ENCODE measurements at places on chromosomes 12 and 14.

DNA sequence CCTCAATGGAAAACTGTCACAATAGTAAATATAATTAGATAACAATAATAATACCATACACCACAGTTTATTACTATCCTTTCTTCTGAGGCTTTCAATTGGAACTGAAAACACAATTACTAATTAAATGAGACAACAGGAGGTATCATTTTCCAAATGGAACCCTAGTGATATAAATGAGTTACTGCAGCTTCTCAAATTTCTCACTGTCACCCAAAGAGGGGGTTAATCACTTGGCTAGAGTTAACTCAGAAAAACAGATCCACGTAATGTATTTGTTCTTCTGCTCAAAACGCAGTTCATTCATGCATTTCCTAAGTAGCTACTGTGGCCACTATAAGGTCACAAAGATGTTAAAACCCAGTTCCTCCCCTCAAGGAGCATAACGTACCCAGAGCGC lies 120.9 kb upstream of the FOXN3 start:
- DNase-seq, result no peak

DNA sequence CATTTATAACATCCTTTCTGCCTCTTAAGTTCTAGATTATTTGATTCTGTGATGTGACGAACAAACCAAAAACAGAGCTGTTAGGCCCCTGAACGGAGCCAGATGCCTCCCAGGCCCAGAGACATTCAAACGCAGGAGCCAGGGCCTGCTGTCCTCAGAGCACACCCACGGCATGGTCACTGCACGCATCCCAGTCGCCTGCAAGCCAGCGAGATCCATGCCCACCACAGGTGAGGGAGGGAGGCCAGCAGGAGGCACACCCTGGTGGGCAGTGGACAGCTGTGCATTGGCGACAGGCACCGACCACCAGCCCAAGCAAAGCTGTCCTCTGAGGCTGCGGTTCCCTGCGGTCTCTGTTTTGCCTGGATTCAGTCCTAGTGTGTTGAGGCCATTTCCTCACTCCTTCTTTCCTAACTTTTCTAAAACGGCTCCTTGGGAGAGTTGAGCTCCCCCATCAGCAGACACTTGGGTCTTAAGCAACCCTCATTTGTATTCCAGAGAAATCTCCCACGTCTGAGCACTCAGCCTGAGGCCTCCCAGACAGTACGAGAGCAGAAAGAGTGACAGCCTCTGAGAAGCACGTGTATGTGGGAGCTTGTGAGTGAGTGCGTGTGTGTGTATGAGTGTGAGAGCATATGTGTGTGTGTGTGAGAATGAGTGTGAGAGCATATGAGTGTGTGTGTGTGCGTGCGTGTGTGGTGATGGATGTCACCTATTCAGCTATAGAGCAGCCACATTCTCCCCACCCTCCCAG lies 81.2 kb downstream of the CHGA start:
- DNase-seq, result peak; percentile 16

GRCh38 chr12:126219139-126219538 lies 1153.9 kb downstream of the AACS start:
- no peak for DNase-seq

GRCh38 chr12:16611146-16611545 lies 5.2 kb upstream of the LMO3 start:
- no peak for DNase-seq

DNA sequence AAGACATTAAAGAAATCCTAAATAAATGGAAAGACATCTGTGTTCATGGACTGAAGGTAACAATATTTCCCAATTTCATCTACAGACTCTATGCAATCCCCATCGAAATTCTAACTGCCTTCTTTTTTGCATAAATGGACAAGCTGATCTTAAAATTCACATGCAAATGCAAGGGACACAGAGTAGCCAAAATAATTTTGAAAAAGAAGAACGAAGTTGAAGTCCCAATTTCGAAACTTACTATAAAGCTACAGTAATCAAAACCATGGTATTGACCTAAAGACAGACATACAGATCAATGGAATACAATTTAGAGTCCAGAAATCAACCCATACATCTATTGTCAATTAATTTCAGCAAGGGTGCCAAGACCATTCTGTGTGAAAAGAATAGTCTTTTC lies 16.4 kb upstream of the CD27 start:
- no peak for DNase-seq

- DNase-seq, result no peak
Measured at GRCh38 chr12:54126696-54127537, 61.9 kb downstream of the SMUG1 start.

DNA sequence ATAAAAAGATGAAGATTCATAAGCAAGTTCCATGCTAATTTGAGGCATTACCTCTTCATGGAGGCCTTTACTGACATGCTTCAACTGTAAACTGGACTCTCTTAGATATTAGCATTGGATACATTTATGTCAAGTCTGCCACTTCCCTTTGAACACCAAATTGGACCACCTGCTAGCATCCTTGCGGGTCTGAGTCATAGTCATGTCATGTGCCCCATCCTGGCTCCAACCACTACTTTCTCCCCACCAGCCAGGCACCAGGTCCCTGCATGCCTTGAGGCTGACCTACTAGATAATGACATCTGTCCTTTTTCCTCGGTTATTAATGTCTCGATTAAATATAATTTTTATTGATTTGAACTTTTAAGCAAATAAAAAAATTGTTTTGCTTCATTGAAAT lies 32.9 kb upstream of the EEA1 start:
- peak; percentile 53 for DNase-seq

DNA sequence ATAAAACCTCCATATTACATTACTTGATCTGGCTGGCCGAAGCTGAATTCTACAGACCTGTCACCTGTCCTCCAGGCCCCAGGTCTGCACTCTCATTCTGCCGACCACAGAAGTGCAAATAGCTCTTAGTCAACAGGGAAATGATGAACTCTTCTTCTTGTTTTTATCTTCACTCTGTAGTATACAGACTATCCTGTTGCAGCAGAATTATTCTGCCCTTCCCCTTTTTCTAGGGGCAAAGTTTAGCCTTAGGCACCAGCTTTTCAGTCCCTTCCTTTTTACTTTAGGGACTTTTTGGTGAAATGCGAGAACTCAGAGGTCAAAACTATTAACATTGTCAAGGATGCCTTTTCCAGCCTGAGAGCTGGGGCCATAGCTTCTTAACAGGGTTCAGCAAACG lies 229.6 kb upstream of the EGLN3 start:
- DNase-seq, result no peak

DNA sequence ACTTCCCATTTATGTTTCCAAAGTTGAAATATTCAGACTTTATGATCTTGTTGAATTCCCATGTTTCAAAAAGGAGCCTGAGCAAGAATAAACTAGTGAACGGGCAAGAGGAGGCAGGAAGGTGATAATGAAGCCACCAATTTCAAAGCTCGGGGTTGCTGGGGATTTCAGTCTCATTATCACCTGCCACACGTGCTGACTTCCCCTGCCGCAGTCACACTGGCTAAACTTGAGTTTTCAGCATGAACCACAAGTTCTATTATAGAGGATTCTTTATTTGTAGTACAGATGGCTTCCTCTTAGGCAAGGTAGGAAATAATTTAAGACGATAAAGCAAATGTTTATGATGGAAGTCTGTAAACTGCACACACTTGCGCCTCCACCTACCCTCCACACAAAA lies 18.1 kb upstream of the DIABLO start:
- no peak for DNase-seq

- DNase-seq, result no peak
Measured at GRCh38 chr14:94747739-94748138, 22.2 kb downstream of the GSC start.

- DNase-seq, result no peak
Measured at GRCh38 chr12:44217146-44217883, 381.4 kb downstream of the TMEM117 start.

- no peak for DNase-seq
Measured at GRCh38 chr14:82905762-82906161, 1372.1 kb upstream of the SEL1L start.

- DNase-seq, result peak; percentile 56
Measured at GRCh38 chr14:85437148-85437547, 92.8 kb upstream of the FLRT2 start.

DNA sequence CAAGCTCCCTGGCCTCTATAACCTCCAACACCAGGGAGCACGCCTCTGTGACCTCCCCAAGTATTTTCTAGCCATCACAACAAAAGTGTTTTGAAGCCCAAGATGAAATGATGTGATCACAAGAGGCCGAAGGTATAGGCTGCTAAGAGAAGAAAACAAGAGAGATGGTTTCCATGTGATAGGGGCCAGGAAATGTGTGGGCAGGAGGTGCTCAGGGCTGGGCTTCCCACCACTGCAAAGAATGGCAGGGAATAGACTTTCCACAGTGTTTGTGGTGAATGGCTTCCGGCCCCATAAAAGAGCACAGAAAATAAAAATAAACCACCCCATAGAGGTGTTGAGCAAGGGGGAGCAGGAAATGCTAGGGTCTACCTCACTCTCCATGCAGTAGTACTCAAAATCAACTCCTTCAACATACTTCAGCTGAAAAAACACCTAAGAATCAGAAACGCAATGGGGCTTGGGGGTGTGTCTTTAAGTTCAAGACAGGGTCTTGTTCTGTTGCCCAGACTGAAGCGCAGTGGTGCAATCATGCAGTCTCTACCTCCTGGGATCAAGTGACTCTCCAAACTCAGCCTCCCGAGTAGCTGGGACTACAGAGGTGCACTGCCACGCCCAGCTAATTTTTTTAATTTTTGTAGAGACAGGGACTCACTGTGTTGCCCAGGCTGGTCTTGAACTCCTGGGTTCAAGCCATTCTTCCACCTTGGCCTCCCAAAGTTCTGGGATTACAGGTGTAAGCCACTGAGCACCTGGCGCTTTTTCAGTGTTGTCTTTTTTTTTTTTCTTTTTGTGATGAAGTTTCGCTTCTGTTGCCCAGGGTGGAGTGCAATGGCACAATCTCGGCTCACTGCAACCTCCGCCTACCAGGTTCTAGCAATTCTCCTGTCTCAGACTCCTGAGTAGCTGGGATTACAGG lies 27.1 kb downstream of the DAD1 start:
- DNase-seq, result peak; percentile 80

- DNase-seq, result no peak
Measured at GRCh38 chr12:25598956-25599355, 45.9 kb upstream of the LMNTD1 start.

GRCh38 chr12:104344682-104345081 lies 41.1 kb downstream of the EID3 start:
- DNase-seq, result no peak

- no peak for DNase-seq
Measured at GRCh38 chr12:29731591-29731990, 52.2 kb downstream of the TMTC1 start.

- DNase-seq, result no peak
Measured at GRCh38 chr12:132163041-132163910, 19.0 kb downstream of the NOC4L start.

- peak; percentile 79 for DNase-seq
Measured at GRCh38 chr12:75706786-75707605, 195.6 kb upstream of the KRR1 start.

DNA sequence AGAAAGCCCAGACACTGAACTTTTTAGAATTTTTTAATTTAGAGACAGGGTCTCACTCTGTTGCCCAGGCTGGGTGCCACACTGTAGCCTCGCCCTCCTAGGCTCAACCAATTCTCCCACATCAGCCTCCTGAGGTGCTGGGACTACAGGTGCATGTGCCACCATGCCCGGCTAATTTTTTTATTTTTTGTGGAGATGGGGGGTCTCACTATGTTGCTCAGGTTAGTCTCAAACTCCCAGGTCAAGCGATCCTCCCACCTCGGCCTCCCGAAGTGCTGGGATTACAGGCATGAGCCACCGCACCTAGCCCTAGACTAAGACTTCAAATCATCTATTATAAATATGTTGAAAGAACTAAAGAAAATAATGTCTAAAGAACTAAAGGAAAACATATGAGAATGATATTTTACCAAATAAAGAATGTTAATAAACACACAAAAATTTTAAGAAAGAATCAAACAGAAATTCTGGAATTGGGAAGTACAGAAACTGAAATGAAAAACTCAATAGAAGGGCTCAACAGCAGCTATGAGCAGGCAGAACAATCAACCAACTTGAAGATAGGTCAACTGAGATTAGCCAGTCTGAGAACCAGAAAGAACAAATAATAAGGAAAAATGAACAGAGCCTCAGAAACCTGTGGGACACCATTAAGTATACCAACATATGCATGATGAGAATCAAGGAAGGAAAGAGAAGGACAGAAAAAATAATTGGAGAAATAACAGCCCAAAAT lies 26.2 kb upstream of the AP4S1 start:
- DNase-seq, result no peak

GRCh38 chr14:49553892-49554291 lies 32.3 kb downstream of the RPS29 start:
- DNase-seq, result no peak

DNA sequence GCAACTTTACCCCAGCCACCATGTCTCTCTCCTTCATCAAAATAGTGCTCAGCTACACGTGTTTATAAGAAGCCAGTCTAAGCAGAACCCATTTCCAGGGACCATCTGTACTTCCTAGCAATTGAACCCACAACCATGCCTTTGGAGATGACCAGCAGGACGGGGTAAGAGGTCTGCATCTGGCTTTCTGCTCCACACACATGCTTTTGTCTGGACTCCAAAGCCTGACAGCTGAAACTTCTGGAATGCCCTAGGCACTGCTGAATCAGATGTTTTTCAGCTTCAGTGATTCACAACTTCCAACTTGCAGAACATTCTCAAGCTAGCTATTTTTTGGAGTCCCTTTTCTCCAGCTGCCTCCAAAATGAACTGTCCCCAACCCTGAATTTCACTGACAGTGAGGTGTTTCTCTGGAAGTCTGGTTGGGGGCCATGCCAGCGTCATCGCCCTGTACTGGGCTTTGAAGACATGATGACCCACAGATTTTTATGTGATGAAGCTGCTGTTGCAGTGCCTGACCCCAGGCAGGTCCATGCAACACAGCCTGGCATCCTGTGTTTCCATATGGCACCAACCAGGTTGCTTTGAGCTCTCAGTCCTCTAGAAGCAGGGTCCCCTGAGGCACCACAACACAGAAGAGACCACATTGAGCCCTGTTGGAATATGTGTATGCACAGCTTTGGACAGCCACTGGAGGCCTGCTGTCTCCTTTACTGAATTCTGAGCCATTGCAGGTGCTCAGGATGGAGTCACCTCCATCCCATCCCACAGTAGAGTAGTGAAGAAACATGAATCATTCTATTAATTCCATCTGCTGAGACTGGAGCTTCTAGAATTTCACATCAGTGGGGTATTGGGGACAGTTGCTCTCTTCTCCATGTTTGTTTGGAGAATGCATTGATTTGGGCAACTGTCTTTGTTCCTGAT lies 80.2 kb downstream of the NUAK1 start:
- peak; percentile 69 for DNase-seq

- no peak for DNase-seq
Measured at GRCh38 chr12:3888659-3889058, 15.5 kb upstream of the PARP11 start.

GRCh38 chr12:131628023-131628740 lies 82.7 kb upstream of the SFSWAP start:
- no peak for DNase-seq

DNA sequence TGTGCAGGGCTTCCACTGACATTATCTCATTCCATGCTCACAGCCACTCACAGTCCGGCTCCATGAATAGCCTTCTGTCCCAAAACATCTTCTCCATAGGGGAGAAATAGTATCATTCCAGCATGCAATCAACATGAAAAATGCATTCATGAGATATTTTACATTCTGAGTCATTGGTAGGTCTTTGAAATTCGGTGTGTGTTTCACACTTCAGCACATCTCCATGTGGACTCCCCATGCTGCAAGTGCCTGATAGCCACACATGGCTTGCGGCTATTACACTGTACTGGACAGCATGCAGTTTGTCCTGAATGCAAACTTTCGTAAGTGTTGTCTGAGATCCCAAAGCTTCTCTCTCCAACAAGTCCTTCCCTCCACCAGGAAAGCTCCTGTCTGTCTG lies 449.3 kb downstream of the MED13L start:
- peak; percentile 3 for DNase-seq

All from choroid plexus epithelial cell (primary cell).